Activated T-helper 2 cell treated with anti-CD3 and anti-CD28 coated beads, Interferon-gamma antibody, Interleukin-2, Interleukin-4, amounts not matched to agents 10 μg/mL and 5 μg/mL and 100 μg/mL, durations not matched to agents 14 hours and 24 hours and 36 hours (primary cell): ENCODE measurements at places on chromosomes 6 and 20. TPM values are rescaled to one million over a fixed set of nuclear protein-coding genes. Genes with fewer than 3 reads are reported as not detected.

GRCh38 chr6:113526995-113527394 lies 330.1 kb upstream of the MARCKS start:
- DNase-seq: no peak

DNA sequence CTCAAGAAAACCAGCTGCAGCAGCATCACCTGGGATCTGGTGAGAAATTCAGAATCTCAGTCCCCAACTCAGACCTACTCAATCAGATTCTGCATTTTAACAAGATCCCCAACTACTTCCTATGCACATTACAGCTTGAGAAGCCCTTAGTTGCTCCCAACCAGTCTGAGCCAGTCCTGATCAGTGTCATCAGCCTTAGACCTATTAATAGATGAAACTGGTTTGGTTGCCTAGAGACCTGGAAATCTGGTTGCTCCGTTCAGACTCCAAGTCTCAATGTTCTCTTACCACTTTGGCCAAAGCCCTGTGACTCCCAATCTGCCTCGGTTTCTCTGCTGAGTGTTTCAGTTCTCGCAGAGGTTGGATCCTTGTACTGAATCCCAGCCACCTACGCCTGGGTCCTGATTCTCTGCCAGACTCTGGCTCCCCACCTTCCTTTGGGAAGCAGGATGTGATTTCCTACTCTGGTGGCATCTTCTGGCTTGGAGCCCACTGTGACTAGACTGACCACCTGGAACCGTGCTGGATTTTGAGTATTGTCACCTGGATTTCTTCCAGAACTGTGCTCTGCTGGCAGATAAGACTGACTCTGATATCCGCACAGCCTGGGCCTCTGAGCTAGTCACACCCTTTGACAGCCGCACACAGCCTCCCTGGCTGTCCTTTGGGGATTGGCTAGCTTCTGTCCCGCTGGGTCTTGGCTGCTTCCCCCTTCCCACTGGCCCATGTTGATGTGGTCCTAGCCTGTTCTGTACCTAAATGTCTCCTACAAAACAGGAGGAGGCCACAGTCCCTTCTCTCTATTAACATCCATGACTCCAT lies 20.3 kb upstream of the ATXN1 start:
- no peak for DNase-seq

DNA sequence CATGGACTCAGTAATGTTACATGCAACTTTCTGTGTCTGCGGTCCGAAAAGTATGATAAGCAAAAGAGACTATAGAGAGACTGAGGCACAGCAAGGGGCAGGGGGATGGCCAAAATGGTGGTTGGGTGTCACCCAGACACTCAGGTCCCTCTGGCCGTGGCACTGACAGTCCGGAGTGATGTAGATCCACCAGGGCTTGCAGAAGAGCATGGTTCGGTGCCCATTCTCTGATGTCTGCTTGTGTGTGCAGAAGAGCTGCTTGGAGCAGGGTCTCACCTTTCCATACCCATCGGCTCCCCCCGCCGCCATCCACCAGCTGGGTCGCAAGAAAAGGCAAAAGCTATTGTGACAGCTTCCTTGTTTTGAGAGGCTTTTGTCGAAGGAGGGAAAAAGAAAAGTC lies 6.6 kb upstream of the APCDD1L start:
- DNase-seq: no peak

DNA sequence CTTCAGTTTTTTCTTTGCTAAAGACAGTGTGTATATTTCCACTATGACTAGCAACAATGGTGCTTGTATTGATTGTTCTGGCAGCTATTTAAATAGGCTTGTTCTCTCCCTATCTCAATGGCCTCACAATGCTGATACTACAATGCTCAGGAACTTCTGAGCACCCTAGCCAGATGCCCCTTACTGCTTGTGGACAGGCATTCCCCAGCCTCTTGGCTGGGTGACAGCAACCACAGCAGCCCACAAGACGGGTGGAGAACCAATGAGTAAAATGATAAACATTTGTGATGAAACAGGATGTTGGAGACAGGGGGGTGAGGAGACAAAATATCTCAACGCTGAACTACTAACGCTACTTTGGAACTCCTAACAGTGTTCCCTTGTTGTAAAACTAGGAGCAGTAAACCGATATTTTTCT lies 42.3 kb downstream of the HIVEP2 start:
- DNase-seq: peak; percentile 64

DNA sequence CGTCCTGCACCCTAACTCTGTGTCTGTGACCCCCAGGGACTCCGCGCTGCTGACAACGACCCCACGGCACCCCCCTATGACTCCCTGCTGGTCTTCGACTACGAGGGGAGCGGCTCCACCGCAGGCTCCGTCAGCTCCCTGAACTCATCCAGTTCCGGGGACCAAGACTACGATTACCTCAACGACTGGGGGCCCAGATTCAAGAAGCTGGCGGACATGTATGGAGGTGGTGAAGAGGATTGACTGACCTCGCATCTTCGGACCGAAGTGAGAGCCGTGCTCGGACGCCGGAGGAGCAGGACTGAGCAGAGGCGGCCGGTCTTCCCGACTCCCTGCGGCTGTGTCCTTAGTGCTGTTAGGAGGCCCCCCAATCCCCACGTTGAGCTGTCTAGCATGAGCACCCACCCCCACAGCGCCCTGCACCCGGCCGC lies 129.0 kb downstream of the TAF4 start:
- no peak for DNase-seq

- DNase-seq: no peak
These were observed 106.5 kb downstream of the CDC5L start for GRCh38 chr6:44494011-44494501.

GRCh38 chr20:53594068-53595017 lies 704 bp upstream of the ZNF217 start:
- DNase-seq: peak; percentile 92

DNA sequence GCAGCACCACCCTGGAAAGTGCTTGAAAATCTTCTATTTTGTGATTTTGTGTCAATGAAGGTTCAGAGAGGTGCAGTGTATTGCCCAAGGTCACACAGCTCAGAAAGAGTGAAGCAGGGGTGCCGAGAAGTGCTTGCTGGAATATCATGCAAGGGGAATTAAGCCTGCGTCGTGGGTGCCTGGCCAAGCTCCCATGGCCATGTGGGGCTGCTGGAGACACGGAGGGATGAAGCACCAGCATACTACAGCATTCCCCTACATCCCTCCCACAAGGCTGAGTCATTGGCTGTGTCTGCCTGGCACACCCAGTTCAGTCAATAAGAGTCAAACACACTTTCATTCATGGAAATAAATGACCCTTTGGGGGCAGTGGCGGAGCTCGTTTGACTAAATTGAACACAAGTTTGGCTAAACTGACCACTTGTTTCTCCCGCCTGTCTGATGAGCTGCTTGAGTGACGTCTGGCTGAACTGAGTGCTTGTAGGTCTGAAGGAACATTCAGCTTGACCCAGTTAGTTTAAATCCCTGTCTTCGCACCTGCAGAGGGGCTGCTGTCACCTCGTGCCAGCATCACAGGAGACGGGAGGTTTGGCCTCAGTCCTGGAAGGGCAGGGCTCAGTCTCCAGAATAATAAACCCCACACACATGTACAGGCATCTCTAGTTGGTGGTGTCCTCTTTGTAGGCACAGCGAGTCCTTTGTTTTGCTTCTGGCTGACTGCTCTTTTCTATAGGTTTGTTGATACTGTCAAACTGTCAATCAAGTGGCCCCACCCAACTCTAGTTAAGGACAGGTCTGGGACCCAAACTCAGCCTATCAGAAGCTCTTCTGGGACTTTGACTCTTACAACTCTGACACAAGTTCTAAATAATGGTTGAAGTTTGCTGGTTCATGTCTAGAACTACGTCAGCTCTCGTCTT lies 8.4 kb upstream of the TGM2 start:
- no peak for DNase-seq

GRCh38 chr6:168274037-168274952 lies 45.3 kb downstream of the DACT2 start:
- DNase-seq: no peak

DNA sequence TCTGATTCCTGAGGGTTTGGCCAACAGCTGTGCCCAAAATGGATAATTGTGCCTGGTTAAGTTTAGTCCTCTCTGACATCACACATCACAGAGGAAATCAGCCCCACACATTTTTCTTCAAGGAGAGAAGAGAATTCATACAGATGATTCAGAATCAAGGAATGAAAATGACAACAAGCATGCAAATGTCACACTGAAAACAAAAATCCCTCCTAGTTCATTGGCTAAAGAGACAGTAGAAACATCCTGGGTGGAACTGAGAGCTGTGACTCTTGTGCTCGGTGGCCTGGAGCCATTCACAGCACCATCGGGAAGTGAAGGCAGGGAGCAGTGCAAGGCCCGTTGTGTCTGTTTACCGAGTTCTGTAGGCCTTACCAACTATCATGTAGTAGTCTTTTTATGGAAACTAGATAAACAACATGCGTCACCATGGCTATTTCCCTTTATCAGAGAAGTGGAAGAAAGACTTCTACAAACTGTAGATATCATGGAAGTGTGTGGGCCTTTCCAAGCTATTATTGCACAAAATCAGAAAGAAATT lies 81.7 kb upstream of the TENT5A start:
- DNase-seq: no peak

DNA sequence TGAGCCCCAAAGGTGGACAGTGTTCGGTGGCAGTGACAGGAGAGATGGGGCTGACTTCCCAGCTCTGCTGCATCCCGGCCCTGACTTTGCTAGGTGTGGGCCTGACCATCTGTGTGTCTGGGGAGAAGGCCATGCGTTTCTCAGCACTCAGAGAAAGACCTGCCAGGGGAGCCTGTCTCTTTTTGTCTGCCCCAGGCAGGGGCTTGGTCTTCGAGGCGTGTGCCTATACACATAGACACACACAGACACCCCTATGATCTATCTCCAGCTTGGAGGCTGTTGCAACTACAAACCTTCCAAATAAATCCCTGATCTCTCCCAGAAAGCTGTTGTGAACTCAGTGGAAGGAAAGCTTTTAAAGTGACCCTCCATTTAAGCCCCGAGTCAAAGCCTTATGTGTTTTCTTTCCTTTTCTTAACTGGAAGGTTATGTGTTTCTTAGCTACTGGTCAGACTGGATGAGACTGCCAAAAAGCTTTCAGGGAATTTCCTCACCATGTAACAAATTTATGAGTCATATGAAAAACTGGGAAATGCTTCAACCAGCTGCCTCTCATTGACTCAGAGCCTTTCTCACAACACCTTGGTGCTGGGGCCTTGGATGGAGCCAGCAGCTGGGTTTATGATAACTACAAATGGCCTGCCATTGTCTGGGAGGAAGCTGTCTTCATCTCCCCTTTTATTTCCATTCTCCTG lies 102.6 kb downstream of the CDC5L start:
- DNase-seq: no peak

DNA sequence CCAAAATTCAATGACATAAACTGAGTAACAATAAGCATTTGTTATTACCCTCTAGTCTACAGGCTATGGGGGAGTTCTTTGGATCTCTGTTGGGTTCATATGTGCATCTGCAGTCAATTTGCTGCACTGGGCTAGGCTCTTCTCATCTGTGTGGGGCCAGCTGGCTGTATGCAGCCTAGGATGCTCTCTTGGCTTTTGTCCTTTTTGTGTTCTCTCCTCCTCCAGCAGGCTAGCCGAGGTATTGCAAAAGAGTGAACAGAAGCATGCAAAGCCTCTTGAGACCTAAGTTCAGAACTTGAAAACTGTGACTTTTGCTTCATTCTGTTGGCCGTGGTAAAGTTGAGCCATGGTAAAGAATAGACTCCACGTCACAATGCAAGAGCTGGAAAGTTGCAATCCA lies 62.8 kb upstream of the FOXO3 start:
- no peak for DNase-seq

GRCh38 chr20:20691477-20692235 lies 20.8 kb downstream of the RALGAPA2 start:
- no peak for DNase-seq

- DNase-seq: peak; percentile 95
These were observed 60.3 kb upstream of the HFE start for GRCh38 chr6:26026833-26027490.

GRCh38 chr6:155872961-155873360 lies 417.3 kb upstream of the NOX3 start:
- no peak for DNase-seq

- no peak for DNase-seq
These were observed 235.7 kb upstream of the ZNF217 start for GRCh38 chr20:53829255-53829723.

DNA sequence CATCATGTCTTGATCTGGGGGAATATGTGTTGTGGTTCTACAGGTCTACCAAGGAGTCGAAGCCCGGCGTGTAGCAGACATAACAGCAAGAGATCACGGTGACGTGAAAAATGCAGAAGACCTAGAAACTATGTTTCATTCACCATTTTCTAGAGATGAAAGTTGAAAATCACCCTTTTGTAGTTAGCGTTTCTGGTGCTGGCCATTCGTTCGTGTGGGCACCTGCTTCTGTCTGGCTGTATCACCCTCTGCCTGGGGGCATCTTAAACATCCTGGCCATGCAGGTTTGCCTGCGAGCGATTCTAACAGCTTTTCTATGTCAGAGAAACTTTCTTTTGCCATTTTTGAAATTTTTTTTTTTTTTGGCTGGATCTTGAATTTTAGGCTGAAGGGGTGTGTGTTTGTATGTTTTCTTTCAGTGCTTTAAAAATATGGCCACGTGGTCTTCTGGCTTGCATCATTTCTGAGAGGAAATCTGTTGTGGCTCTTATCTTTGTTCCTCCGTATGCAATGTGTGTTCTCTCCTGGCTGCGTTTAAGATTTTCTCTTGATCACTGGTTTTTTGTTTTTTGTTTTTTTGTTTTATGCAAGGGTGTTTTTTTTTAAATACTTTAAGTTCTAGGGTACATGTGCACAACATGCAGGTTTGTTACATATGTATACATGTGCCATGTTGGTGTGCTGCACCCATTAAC lies 226.7 kb downstream of the CDH4 start:
- DNase-seq: no peak

GRCh38 chr6:91464201-91464600 lies 877.3 kb upstream of the MAP3K7 start:
- DNase-seq: no peak

DNA sequence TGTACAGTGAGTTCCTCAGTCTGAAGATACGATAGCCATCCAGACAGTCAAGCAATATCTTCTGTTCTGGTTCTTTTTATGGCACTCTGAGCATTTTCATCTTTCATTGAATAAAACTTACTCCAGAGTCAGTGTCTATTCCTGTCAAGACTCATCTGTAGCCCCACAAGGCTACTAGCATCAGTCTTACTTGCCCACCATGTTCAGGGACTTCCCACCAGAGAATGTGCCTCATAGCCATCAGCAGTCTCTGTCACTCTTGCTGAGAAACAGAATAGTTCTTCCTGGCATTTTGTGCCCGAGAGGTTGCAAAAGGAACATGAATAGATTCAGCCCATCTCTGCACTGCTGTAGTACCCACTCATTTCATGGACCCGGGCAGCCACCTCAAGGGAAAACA lies 12.7 kb upstream of the DCBLD1 start:
- DNase-seq: no peak

FOXF2 gene
- not detected in 2 replicates for total RNA-seq

SMOC2 gene
- total RNA-seq: not detected in 2 replicates

TRAM2 gene
- 4.7 TPM in 2 replicates for total RNA-seq

TMC2 gene
- not detected in 2 replicates for total RNA-seq

C2 gene
- total RNA-seq: 1.1 and 1.4 TPM in 2 replicates

AIF1 gene
- 71.8 and 78.2 TPM in 2 replicates for total RNA-seq

MCHR2 gene
- not detected in 2 replicates for total RNA-seq

ZKSCAN8 gene
- total RNA-seq: 17.9 and 20.8 TPM in 2 replicates

CASP8AP2 gene
- total RNA-seq: 31.8 and 32.8 TPM in 2 replicates
